Activated CD8-positive, alpha-beta T cell treated with anti-CD3 and anti-CD28 coated beads for 36 hours (primary cell): ENCODE measurements at places on chromosomes 4 and X. TPM values are rescaled to one million over a fixed set of nuclear protein-coding genes. Genes with fewer than 3 reads are reported as not detected.

DNA sequence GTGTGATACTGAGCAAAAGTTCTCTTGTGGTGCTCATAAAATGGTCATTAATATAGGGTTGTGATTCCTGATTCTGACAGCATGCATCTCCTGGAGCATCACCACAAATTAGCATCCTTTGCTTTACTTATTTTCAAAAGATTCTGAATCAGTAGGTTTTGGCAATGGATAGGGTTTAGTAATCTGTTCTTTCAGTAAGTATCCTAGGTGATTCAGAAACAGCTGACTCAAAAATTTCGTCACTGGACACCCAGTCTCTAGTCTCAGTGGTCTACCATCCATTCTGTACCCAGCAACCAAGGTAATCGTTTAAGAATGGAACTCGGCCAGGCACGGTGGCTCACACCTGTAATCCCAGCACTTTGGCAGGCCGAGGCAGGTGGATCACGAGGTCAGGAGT is 4.1 kb downstream of the CBLL2 start:
- no peaks in the 10 kb centered on the region for H3K4me1 ChIP-seq
- no peak for DNase-seq
- no peaks in the 10 kb centered on the region for H3K36me3 ChIP-seq
- no peak overlapping the region for H3K4me3 ChIP-seq
- H3K27me3 ChIP-seq = no peaks in the 10 kb centered on the region

- H3K27me3 ChIP-seq = no peaks in the 10 kb centered on the region
- DNase-seq = no peak
- peaks cover 11% of the 10 kb centered on the region for H3K36me3 ChIP-seq
- H3K4me1 ChIP-seq = no peaks in the 10 kb centered on the region
Observed at GRCh38 chrX:130047416-130047815, 62.9 kb downstream of the ELF4 start.

DNA sequence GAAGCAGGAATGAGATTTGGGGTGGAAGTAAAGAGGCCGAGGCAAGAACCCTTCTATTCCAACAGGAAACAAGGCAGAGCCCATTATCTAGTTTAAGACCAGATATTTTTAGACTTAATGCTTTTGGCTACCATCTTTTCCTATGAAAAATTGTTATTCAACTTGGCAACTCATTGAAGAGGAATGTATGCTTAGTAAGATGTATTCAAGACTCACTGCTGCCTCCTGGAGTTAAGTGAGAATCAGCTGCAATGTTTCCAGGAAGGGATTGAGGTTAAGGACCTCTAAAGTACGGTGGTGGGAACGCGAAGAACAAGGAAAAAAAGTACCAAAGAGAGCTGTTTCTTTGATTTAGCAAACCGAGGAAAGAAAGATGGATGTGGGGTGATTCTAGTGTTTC is 89.1 kb downstream of the RAPGEF2 start:
- no peaks in the 10 kb centered on the region for H3K4me1 ChIP-seq
- no peak for DNase-seq
- H3K4me3 ChIP-seq = no peak overlapping the region
- H3K27ac ChIP-seq = no peak overlapping the region
- H3K36me3 ChIP-seq = no peaks in the 10 kb centered on the region
- no peaks in the 10 kb centered on the region for H3K27me3 ChIP-seq

GRCh38 chrX:42746606-42747005 is 31.4 kb downstream of the PPP1R2C start:
- no peaks in the 10 kb centered on the region for H3K27me3 ChIP-seq
- H3K36me3 ChIP-seq = no peaks in the 10 kb centered on the region
- DNase-seq = no peak
- H3K4me1 ChIP-seq = no peaks in the 10 kb centered on the region

DNA sequence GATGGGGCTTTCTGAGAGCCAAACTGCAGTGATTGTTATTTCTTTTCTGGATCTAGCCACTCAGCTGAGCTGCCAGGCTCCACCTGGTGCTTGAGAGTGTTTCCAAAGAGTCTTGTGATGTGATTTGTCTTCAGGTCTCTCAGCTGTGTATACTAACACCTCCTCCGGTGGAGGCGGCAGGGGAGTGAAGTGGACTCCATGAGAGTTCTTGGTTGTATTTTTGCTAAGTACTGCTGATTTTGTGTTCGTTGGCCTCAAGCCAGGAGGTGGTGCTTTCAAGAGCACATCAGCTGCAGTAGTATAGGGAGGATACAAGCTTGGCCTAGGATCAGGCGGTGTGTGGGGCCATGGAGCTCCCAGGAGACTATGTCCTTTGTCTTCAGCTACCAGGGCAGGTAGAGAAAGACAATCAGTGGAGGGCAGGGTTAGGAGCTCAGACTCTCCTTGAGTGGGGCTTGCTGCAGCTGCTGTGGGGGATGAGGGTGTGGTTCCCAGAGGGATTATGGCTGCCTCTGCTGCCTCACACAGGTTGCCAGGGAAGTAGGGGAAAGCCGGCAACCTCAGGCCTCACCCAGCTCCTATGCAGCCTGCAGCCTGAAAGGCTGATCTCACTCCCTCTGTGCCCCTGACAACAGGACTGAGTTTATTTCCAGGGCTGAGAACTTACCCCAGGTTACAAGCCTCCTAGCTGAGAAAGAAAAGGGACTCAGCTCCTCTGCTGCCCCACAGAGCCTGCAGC is 62.4 kb downstream of the NPFFR2 start:
- no peak overlapping the region for H3K27ac ChIP-seq
- H3K27me3 ChIP-seq = no peaks in the 10 kb centered on the region
- no peaks in the 10 kb centered on the region for H3K4me1 ChIP-seq
- no peaks in the 10 kb centered on the region for H3K36me3 ChIP-seq

DNA sequence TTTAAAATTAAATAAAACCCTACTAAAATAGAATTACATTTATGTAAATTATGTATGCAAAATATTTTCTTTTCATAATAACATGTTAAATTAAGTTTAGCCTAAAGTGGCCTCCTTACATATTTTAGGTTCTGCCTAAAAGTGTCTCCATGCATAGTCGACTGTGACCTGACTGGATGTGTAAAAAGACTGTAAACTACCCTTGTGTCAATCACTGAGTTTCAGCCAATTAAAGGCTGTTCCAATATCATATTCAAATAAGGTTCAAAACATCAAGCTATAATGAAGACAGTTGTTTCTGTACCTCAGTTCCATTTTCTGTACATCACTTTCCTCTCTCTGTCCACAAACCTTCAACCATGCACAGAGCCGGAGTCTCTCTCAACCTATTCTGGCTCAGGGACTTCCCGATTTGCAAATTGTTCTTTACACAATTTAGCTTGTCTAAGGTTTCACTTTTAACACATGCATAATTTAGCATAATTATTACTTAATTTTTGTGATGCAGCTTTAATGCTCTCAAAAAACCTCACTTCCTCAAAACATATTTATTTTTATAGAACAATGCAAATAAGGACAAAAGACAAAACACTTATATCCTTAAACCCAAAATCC is 60.1 kb downstream of the SH3RF1 start:
- no peak overlapping the region for H3K27ac ChIP-seq
- H3K36me3 ChIP-seq = no peaks in the 10 kb centered on the region
- H3K27me3 ChIP-seq = no peaks in the 10 kb centered on the region
- no peaks in the 10 kb centered on the region for H3K4me1 ChIP-seq

DNA sequence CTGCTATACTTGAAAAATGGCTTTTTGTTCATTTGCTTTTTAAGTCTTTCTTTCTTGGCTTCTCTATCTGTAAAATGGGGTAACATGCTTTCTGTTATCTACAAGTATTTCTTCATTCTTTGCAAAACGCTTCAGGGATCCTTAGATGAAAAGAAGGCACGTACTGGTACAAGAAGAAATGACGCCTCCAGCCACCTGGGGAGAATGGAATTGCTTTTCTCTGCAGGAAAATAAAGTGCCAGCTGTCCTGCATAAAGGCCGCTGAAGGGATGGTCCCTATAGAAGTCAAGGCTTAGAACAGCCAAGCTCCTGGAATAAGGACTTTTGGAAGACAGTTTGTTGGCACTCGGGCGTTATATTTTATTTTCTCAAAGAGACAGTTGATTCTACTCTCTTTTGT is 210.8 kb upstream of the RASGEF1B start:
- no peak for DNase-seq
- H3K36me3 ChIP-seq = no peaks in the 10 kb centered on the region
- peaks cover 2% of the 10 kb centered on the region for H3K27me3 ChIP-seq
- no peak overlapping the region for H3K27ac ChIP-seq

DNA sequence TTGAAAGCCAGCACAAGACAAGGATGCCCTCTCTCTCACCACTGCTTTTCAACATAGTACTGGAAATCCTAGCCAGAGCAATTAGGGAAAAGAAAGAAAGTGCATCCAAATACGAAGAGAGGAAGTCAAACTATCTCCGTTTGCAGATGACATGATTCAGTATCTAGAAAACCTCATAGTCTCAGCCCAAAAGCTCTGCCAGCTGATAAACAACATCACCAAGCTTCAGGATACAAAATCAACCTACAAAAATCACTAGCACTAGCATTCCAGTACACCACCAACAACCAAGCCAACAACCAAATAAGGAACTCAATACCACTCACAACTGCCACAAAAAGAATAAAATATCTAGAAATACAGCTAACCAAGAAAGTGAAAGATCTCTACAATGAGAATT is 38.6 kb downstream of the COX7B2 start:
- no peak overlapping the region for H3K4me3 ChIP-seq
- no peak overlapping the region for H3K27ac ChIP-seq
- no peak for DNase-seq
- no peaks in the 10 kb centered on the region for H3K36me3 ChIP-seq
- H3K27me3 ChIP-seq = no peaks in the 10 kb centered on the region
- H3K4me1 ChIP-seq = no peaks in the 10 kb centered on the region

DNA sequence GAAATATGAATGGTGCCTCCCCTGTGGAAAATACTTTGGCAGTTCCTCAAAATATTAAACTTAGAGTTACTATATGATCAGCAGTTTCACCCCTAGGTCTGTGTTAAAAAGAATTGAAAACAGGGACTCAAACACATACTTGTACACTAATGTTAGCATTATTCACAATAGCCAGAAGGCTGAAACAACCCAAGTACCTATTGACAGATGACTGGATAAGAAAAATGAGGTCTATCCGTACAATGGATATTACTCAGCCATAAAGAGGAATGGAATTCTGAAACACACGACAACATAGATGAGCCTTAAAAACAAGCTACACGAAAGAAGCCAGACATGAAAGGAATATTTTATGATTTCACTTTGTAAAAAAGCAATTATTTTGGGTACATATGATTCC is 54.9 kb downstream of the PGRMC2 start:
- H3K4me1 ChIP-seq = no peaks in the 10 kb centered on the region
- no peak overlapping the region for H3K4me3 ChIP-seq
- DNase-seq = no peak
- no peak overlapping the region for H3K27ac ChIP-seq
- H3K27me3 ChIP-seq = peaks cover 3% of the 10 kb centered on the region

- H3K36me3 ChIP-seq = peaks cover 20% of the 10 kb centered on the region
- H3K27ac ChIP-seq = peak overlapping the region; percentile 87
- H3K27me3 ChIP-seq = no peaks in the 10 kb centered on the region
- no peak overlapping the region for H3K4me3 ChIP-seq
- H3K4me1 ChIP-seq = peaks cover 19% of the 10 kb centered on the region
- no peak for DNase-seq
Observed at GRCh38 chrX:130211415-130212186, 39.8 kb downstream of the RAB33A start.

- peaks cover 49% of the 10 kb centered on the region for H3K4me1 ChIP-seq
- no peak overlapping the region for H3K4me3 ChIP-seq
- no peak for DNase-seq
Observed at GRCh38 chr4:48141048-48141447, 7.0 kb upstream of the TXK start.

GRCh38 chr4:40750461-40751258 is 905 bp downstream of the NSUN7 start:
- H3K4me1 ChIP-seq = peaks cover 9% of the 10 kb centered on the region
- H3K27me3 ChIP-seq = peaks cover 37% of the 10 kb centered on the region
- H3K4me3 ChIP-seq = peak overlapping the region; percentile 52
- H3K36me3 ChIP-seq = peaks cover 2% of the 10 kb centered on the region

- H3K27ac ChIP-seq = no peak overlapping the region
- no peak for DNase-seq
- no peaks in the 10 kb centered on the region for H3K27me3 ChIP-seq
Observed at GRCh38 chr4:111323916-111324315, 701.0 kb upstream of the PITX2 start.

- H3K4me3 ChIP-seq = no peak overlapping the region
- H3K27ac ChIP-seq = no peak overlapping the region
- H3K36me3 ChIP-seq = no peaks in the 10 kb centered on the region
- peaks cover 2% of the 10 kb centered on the region for H3K27me3 ChIP-seq
Observed at GRCh38 chr4:182922501-182923284, 5.5 kb upstream of the DCTD start.

DNA sequence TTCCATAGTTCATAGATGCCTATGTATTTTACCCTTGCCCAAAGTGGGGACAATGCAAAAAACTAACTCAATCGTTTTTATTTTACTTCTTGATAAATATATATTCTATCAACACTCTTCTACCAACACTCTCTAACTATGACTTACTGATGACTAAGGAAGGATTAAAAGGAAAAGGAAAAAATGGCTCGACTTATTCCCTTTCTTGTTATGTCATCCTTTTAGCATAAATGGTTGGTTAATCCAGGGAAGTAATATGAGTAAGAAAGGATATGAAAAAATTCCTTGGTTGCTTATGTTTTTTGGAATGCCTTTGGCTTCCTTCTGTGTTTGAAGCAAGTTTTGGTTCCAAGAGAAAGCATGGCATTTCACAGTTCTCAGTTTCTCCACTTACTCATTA is 1087.1 kb downstream of the C4orf33 start:
- no peaks in the 10 kb centered on the region for H3K27me3 ChIP-seq
- no peak for DNase-seq
- H3K27ac ChIP-seq = no peak overlapping the region
- H3K4me1 ChIP-seq = no peaks in the 10 kb centered on the region

GRCh38 chr4:42453612-42454011 is 56.3 kb downstream of the SHISA3 start:
- H3K4me3 ChIP-seq = no peak overlapping the region
- DNase-seq = no peak
- H3K4me1 ChIP-seq = no peaks in the 10 kb centered on the region
- H3K36me3 ChIP-seq = peaks cover 25% of the 10 kb centered on the region
- no peaks in the 10 kb centered on the region for H3K27me3 ChIP-seq

GRCh38 chrX:96407072-96407471 is 277.6 kb upstream of the DIAPH2 start:
- no peaks in the 10 kb centered on the region for H3K36me3 ChIP-seq
- no peak for DNase-seq
- H3K4me1 ChIP-seq = no peaks in the 10 kb centered on the region
- no peak overlapping the region for H3K4me3 ChIP-seq

- H3K4me1 ChIP-seq = no peaks in the 10 kb centered on the region
- no peak for DNase-seq
- H3K27me3 ChIP-seq = no peaks in the 10 kb centered on the region
- no peaks in the 10 kb centered on the region for H3K36me3 ChIP-seq
- no peak overlapping the region for H3K27ac ChIP-seq
Observed at GRCh38 chr4:14091966-14092365, 464.4 kb upstream of the BOD1L1 start.

- peaks cover 4% of the 10 kb centered on the region for H3K36me3 ChIP-seq
- no peak overlapping the region for H3K4me3 ChIP-seq
- no peak for DNase-seq
- no peak overlapping the region for H3K27ac ChIP-seq
- H3K4me1 ChIP-seq = peaks cover 3% of the 10 kb centered on the region
Observed at GRCh38 chr4:183517781-183518180, 12.9 kb downstream of the ING2 start.

Gene NAP1L3
- 1.6 TPM for total RNA-seq

Gene MAGEA1
- total RNA-seq = not detected

Gene IQSEC2
- total RNA-seq = 0.05 TPM

Gene CNKSR2
- 9.4 TPM for total RNA-seq

Gene CLNK
- 0.18 TPM for total RNA-seq

Gene OTUD4
- 41.4 TPM for total RNA-seq

Gene NCAPG
- 65.9 TPM for total RNA-seq
